Lower lobe of right lung (tissue), 2 donors: ENCODE measurements at places on chromosomes 12 and 14. TPM values are rescaled to one million over a fixed set of nuclear protein-coding genes. Genes with fewer than 3 reads are reported as not detected.

DNA sequence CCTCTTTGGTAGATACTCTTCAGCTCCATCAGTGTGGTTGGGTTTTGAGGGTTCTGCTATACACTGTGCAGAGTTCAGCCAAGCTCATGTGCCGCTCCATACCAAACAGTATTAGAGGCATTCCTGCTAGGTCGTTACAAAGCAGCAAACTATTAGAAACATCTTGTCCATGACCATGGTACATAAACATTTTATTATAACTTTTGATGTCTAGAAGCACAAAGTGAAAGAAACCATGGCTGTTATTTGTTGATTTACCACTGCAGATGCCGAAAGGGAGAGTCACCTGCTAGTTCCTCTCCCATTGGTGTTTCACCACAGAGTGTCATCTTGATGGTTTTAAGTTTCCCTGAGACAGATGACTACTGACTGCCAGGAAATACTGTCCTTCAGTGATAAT, 242.0 kb downstream of the ADAMTS20 start:
- DNase-seq = no peak

Gene UBE2N
- 65.7 TPM for total RNA-seq

GRCh38 chr12:50554651-50555050, 49.9 kb downstream of the DIP2B start:
- no peak for DNase-seq

Gene KRT85
- total RNA-seq = not detected
